ENCODE measurements at places on chromosomes 3 and 15. TPM values are rescaled to one million over a fixed set of nuclear protein-coding genes. Genes with fewer than 3 reads are reported as not detected.

- DNase-seq: no peak
Measured at GRCh38 chr3:52014613-52015012, 18.9 kb upstream of the RPL29 start.

- no peak for DNase-seq
Measured at GRCh38 chr3:151635905-151636304, 97.8 kb upstream of the AADACL2 start.

DNA sequence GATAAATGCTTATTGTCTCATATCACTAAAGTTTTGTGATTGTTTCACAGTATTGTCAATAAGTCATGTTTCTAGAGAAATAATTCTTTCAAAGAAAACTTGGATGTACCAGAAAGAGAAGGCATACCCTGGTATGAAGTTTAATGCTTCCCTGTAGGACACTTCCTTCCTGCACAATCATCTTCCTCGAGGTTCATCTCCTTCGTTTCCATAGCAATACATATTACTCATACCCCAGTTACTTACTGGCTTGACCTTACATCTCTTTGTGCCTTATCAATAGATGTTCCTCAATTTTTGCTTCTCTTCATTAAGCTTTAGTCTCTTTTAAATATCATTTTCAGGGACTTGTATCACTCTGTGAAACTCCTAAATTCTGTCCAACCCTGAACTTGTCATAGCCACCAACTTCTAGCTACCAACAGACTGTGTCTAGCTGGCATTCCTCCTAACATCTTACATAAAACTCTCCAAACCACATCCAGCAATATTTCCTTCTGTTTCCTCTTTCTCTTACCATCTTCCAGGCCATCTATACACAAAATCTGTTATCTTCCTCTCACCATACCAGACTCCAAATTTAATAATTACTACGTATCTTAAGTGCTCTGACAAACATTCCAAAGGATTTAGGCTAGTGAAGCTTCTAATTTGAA is 134.3 kb downstream of the GADL1 start:
- no peak for DNase-seq

The MYNN gene
- total RNA-seq: 18.7 TPM

DNA sequence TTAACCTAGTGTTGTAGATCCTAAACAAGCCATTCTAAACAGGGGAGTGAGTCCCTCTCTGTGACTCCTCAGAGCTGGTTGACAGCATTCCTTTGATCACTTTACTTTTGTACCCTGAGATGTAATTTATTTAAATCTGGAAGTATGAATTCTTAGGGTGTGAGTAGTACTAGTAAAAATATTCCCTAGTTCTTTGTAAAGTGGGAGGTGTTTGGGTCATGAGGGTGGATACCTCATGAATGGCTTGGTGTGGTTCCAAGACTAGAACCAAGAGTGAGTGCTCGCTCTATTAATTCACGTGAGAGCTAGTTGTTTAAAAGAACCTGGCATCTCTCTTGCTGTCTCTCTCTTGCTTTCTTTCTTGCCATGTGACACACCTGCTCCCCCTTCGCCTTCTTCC is 223.7 kb downstream of the SQOR start:
- DNase-seq: no peak

DNA sequence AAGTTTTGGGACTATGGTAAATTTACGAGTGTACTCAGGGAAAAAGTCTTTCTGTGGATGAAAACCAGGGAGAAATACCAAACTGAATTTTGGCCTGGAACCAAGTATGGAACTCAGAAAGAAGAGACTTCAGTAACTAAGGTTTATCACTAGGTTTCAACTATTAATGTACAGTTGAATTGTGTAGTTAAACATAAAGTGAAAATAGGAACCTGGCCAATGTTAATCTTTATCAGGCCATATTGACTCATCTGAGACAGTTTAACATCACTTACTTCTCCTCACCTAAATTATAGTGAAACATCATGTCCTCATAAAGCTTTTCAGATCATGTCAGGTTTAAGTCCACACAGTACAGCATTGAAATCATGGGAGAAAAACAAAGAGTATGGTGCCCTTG is 197.7 kb downstream of the LSAMP start:
- no peak for DNase-seq

- no peak for DNase-seq
Measured at GRCh38 chr3:34808287-34808686, 831.0 kb upstream of the ARPP21 start.

GRCh38 chr3:30747771-30748281 is 141.4 kb downstream of the TGFBR2 start:
- no peak for DNase-seq

The PLA1A gene
- 1.2 TPM for total RNA-seq

GRCh38 chr15:19987389-19988048 is 554.1 kb downstream of the GOLGA6L6 start:
- no peak for DNase-seq

GRCh38 chr3:20975188-20975651 is 775.8 kb downstream of the ZNF385D start:
- DNase-seq: no peak

- DNase-seq: no peak
Measured at GRCh38 chr3:52086976-52087663, 30.7 kb upstream of the DUSP7 start.

GRCh38 chr3:177764377-177764912 is 567.2 kb upstream of the TBL1XR1 start:
- no peak for DNase-seq

- DNase-seq: no peak
Measured at GRCh38 chr3:23320586-23321570, 117.8 kb downstream of the UBE2E2 start.

DNA sequence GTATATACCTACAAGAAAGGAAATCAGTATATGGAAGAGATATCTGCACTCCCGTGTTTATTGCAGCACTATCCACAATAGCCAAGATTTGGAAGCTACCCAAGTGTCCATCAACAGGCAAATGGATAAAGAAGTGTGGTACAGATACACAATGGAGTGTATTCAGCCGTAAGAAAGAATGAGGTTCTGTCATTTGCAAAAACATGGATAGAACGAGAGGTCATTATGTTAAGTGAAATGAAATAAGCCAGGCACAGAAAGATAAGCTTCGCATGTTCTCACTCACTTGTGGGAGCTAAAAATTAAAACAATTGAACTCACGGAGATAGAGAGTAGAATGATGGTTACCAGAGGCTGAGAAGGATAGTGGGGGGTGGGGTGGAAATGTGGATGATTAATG is 53.1 kb downstream of the FAM81A start:
- DNase-seq: no peak

The RTP3 gene
- total RNA-seq: not detected

DNA sequence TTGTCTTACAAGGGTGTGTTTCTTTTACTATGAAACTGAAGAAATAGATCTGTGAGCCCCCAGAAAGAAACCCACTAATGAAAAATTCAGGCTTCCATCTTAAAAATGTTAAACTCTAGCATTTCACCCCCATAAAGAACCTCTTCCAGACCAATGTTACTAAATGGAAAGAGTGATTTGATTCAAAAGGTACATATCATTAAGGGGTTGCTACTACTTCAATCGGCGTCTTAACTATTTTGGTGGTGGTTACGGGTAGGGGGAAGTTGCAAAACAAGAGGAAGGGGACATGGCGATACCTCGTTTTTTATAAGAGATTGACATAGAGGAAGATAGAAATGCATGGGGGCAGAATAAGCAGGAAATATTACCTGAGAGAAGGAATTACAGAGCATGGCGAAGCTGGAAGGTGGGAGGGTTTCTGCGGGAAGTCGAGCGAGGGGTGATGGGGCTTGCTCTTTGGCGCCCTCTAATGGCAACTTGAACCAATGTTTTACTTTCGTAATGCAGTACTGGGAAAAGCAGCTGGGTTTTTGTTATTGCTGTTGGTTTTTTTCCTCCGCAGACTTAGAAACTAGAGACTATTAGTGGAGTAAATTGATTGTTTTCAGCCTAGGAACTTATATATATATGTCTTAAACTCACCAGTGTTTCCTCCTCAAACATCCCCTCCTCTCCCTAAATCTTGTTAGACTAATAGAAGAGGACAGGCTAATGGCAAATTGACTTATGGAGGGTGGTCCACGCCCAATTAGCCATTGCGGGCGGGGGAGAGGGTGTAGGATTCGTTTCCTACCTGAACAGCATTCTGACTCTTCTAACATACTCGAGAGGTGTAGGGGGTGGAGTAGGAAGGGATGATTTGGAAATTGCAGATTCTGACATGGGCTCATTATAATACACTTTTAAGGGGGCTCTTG is 11.3 kb upstream of the SOX2 start:
- peak; percentile 46 for DNase-seq

The SPTBN5 gene
- total RNA-seq: 0.30 TPM

- DNase-seq: no peak
Measured at GRCh38 chr15:83657549-83657948, 3.6 kb downstream of the ADAMTSL3 start.

GRCh38 chr15:39447346-39447745 is 133.5 kb upstream of the THBS1 start:
- DNase-seq: no peak

DNA sequence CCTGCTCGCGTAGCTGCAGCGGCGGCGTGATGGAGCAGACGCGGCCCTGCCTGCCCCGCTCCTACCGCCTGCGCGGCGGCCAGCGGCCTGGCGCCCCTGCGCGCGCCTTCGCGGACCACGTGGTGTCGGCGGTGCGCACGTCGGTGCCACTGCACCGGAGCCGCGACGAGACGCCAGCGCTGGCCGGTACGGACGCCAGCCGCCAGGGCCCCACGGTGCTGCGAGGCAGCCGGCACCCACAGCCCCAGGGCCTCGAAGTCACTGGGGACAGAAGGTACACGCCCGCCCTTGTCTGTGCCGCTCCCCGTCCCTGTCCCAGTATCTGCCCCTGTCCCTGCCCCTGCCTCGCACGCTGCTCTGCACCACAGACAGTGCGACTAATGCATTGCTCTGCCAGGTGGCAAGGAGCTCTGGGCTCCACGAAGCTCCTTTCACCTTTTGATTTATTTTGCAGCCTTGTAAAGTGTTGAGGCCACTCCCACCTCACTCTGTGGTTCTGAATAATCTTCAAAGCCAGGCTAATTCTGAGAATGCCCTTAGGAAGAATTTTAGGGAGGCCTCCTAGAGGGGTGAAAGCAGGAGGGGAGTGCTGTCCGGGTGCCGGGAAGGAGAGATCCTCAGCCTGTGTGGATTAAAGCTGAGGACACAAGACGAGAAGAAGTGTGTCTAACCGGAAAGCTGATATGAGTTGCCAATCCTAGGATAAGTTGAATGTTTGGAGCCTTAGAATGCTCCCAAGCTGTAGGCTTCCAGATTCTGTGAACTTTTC is 100.0 kb downstream of the THSD4 start:
- DNase-seq: no peak

DNA sequence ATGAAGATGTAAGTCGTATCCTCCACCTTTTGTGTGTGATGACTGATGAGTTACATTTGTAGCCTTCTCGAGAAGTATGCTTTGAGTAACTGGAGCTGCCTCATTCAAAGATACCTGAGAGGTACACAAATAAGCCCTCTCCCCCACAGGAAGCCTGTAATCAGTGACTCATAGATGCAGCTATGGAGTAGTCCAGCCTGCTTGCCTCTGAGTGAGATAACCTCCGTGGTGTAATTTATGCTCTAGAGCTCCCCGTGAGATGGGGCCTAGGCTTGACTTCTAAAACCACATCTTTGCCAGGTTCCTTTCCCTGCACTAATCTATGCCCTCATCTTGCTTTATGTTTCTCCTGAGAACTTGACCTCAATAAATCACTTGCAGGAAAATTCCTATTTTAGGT is 291.7 kb downstream of the SUCLG2 start:
- DNase-seq: no peak

DNA sequence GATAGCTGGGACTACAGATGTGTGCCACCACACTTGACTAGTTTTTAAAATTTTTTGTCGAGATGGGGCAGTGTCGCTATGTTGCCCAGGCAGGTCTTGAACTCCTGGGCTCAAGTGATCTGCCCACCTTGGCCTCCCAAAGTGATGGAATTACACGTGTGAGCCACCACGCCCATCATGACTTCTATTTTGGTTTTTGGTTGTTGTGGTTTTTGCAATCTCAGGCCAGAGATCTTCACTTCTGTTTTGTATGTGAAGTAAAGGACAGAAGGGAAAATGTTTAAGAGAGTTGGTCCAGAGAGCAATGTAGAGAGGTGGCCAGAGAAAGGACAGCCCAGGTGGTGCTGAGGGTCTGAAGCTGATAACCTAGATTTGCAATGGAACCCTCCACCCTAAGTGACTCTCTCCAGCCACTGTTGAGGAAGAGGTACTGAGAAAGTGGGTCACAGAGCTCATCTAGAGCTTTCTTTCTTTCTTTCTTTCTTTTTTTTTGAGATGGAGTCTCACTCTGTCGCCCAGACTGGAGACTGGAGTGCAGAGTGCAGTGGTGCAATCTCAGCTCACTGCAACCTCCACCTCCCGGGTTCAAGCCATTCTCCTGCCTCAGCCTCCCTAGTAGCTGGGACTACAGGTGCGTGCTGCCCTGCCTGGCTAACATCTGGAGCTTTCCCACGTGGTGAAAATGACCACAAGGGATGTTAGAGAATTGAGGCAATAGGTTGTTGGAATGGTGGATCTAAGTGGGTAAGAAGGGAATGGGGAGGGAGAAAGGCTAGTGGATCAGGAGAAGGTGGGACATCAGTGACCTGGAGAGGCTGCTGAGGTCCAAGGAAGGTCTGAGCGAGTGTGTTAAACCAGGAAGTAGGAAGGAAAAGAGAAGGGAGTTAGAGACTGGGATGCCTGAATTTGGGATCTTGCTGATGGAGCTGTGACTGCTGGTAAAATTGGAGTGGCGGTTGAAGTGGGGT is 22.4 kb upstream of the SEMA4B start:
- no peak for DNase-seq

DNA sequence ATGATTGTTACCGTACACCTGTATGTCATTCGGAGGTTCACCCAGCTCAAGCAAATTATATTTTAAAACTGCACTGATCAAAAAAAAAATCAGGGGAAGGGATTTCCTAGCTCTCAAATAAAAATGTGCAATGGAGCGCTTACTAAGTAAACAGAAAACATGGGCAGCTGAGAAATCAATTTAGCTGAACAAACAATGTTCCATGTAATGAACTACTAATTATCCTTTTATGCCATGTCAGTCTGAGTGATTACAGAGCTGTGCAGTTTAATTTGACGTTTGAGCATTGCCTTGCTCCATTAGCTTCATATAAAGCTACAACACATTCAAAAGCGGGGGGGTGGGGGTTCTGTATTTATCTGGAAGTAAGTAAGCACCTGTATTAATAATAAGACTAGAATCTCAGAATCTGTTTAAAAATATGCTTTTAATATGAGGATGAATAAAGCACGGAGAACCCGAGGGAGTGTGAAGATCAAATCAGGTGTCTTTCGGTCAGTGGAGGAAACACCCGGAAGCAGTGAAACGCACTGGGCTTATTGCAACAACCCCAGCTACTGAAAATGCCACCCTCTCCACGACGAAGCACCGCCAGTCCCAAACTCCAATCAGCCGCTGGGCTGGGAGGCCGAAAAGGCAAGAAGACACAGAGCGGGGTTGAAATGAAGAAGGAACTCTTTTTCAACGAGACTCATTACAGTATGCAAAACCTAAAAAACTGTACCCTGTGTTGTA is 196.5 kb upstream of the ATP11B start:
- DNase-seq: no peak

Measured in ovary (tissue), 10 donors.